Posterior vena cava (tissue), 2 donors: ENCODE measurements at places on chromosomes 6 and 20. TPM values are rescaled to one million over a fixed set of nuclear protein-coding genes. Genes with fewer than 3 reads are reported as not detected.

Gene PTK7
- total RNA-seq: 3.0 TPM

Gene LINC00237
- total RNA-seq: not detected

DNA sequence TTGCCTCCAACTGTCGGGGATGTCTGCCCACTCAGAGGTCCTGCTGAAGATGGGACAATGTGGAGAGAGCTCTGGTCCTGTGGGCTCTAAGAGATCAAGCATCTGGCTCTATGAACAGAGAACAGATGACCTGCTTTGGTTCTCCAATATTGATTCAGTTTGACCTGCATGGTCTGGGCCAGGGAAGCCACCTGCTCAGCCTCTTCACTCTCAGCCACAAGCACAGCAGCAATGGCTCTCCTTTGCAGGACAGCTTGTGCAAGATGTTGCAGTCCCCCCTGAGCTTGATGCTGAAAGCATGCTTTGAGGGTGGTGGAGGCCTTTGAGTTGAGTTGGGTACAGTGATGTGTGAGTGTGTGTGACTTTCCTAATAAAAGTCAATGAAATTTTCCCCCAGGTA lies 18.6 kb upstream of the MCM3 start:
- no peak for DNase-seq

- no peak for DNase-seq
Observed at GRCh38 chr6:150494241-150494640, 105.4 kb upstream of the PLEKHG1 start.

DNA sequence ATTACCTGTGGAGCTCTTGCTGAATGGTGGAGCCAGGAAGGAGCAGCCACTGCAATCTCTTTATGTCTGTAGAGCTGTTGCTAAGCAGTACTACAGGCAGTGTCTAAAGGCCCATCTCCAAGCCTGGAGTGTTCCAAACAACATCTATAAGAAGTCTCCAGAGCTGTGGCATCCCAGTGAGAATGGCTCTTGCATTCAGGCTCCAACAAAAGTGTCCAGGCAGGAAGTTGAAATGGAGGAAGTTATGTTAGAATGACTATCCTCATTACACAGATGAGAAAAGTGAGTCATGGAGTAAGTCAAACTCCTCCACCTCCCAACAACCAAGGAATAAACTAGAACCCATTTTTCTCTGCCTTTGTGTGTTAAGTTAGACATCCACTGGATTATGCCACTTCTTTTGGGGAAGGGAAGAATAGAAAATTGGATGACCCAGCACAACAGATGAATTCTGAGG lies 288.5 kb upstream of the STXBP5 start:
- no peak for DNase-seq

DNA sequence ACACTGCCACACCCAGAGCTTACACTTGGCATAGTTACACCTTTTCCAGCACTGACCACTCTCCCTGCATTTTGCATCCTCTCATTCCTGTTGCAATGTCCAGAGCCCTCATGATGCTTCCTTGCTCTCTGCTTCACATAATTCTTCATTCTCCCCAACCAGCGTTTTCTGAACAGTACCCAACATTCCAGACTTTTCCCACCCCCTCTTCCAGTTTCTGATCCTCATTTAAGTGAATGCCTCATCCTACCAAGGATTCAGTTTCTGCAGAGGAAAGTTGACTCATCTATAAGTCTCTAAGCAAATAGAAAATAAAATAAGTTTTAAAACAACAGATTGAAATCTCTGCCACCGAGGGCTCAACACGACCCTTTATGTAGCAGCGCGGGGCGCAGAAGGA lies 321.3 kb upstream of the TCF21 start:
- DNase-seq: no peak

- DNase-seq: no peak
Observed at GRCh38 chr6:35053701-35054100, 87.4 kb downstream of the TCP11 start.

DNA sequence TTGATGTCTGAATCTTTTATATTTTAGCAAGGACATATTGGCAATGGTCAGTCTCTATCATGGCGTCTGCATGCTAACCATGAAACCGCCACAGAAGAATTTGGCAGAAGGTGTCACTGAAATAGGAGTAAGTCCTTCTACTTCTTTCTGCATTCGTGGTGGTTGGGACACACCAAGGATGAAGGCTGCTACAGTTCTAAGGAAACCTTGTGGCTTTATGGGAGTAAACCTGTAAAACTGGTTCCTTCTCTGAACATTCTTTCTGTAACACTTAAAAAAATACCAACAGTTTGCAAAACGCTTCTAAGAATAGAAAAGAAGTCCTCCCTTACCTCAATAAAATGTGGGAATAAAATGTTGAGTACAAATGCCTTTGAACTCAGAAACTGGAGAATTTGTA lies 195.3 kb downstream of the SLC24A3 start:
- no peak for DNase-seq

- DNase-seq: no peak
Observed at GRCh38 chr6:16483315-16483875, 245.0 kb downstream of the GMPR start.
